ENCODE measurements at places on chromosomes 1 and 21. TPM values are rescaled to one million over a fixed set of nuclear protein-coding genes. Genes with fewer than 3 reads are reported as not detected.

SPRR2B gene
- total RNA-seq: not detected

- no peak overlapping the region for H3K27ac ChIP-seq
- peaks cover 10% of the 10 kb centered on the region for H3K4me1 ChIP-seq
- H3K27me3 ChIP-seq: no peaks in the 10 kb centered on the region
- DNase-seq: no peak
- H3K36me3 ChIP-seq: no peaks in the 10 kb centered on the region
- H3K4me3 ChIP-seq: no peak overlapping the region
Observed at GRCh38 chr1:26376050-26376449, 3.5 kb upstream of the ZNF683 start.

GRCh38 chr1:7380712-7381111 lies 390.4 kb upstream of the VAMP3 start:
- no peaks in the 10 kb centered on the region for H3K27me3 ChIP-seq
- no peak overlapping the region for H3K27ac ChIP-seq
- DNase-seq: no peak

DNA sequence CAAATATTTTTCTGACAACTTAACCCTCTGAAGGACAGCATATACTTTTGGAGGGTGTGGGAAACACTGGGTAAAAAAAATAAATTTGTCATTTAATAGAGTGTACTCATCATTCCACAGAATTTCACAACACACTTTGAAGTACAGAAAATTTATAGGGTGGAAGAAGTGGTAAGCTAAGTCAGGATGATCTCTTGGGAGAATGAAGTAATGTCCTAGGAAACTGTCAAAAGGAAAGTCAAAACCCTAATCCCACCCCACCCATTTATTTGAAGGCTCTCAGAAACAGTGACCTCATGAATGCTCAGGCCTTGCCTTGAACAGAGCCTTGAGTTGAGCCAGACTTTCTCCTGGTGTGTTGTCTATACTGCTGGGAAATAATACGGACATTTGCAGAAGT lies 7.3 kb upstream of the UAP1 start:
- no peaks in the 10 kb centered on the region for H3K4me1 ChIP-seq
- DNase-seq: no peak
- H3K4me3 ChIP-seq: no peak overlapping the region

ATP6V1G3 gene
- not detected for total RNA-seq

GRCh38 chr21:31905503-31906451 lies 33.0 kb downstream of the HUNK start:
- H3K27me3 ChIP-seq: no peaks in the 10 kb centered on the region
- peaks cover 32% of the 10 kb centered on the region for H3K4me1 ChIP-seq
- H3K4me3 ChIP-seq: no peak overlapping the region
- H3K27ac ChIP-seq: no peak overlapping the region
- no peak for DNase-seq
- no peaks in the 10 kb centered on the region for H3K36me3 ChIP-seq

MX2 gene
- total RNA-seq: 9.2 TPM

DNA sequence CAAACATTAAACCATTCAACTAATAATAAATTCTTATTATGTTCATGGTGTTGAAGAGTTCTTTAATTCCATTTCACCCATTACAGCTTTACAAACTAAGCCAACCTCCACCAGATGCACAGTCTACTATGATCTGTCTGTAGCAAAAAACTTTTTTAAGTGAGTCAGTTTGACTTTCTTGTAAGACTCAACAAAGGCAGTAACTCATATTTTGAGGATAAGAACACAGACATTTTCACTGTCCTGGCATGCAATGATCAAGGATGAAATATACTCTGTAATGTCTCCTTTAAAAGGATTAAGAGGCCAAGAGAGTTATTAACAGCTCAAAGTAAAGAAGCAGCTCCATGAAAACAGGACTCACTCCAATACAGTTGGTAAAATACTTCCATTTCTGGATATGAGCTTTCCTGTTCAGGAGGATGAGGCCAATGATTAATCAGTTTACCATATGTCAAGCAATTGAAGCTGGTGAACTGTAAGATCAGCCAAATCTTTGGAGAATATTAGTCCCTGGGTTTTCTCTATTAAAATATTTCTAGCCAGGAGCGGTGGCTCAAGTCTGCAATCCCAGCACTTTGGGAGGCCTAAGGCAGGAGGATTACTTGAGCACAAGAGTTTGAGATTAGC lies 20.6 kb downstream of the XKR8 start:
- H3K4me1 ChIP-seq: no peaks in the 10 kb centered on the region
- DNase-seq: no peak
- H3K4me3 ChIP-seq: no peak overlapping the region
- no peak overlapping the region for H3K27ac ChIP-seq
- H3K36me3 ChIP-seq: no peaks in the 10 kb centered on the region
- no peaks in the 10 kb centered on the region for H3K27me3 ChIP-seq

- H3K27me3 ChIP-seq: no peaks in the 10 kb centered on the region
- 0 out of 2 replicates have a peak, but pooled peaks cover under 1% of the 10 kb centered on the region for H3K36me3 ChIP-seq
- H3K4me3 ChIP-seq: no peak overlapping the region
- DNase-seq: no peak
- no peak overlapping the region for H3K27ac ChIP-seq
Observed at GRCh38 chr1:168081373-168082007, 55.2 kb downstream of the GPR161 start.

EYA3 gene
- total RNA-seq: 25.5 TPM

- no peaks in the 10 kb centered on the region for H3K4me1 ChIP-seq
- H3K27ac ChIP-seq: no peak overlapping the region
- H3K36me3 ChIP-seq: no peaks in the 10 kb centered on the region
- DNase-seq: no peak
- no peaks in the 10 kb centered on the region for H3K27me3 ChIP-seq
Observed at GRCh38 chr1:212013672-212014071, 21.7 kb downstream of the INTS7 start.

DNA sequence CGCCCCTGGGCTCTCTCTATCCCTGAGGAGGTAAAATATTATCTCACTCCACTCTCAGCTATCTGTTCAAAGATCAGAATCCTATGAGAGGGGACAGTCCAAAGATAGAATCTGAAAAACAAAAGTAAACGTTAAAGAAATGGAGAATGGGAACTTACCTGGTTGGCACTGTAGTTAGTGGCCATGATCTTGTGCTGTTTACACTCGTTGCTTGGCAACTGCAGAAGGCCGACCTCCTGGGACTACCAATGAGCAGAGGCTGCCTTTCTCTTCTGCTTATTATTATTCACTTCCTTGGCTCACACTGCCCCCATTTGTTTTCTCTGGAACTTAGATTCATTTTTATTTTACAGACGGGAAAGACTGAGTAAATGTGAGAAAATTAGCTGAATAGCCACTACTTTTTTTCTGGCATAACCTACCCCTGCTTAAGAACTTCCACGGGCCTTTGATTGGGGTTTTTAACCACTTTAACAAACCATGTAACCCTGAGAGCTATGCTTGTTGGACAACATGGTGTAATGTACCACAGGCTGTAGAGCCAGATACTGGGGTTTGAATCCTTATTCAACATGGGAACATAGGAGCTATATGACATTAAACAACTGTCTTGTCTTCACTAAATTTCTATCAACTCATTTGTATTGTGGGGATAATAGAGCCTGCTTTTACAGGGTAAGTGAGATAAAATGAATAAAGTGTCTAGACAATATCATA lies at the start of gene CFAP126:
Gene CFAP126, minus strand, starts transcription at position 193 of the 717 bp plus-strand sequence. Its CDS starts 8 bp downstream, at position 185.
- H3K36me3 ChIP-seq: no peaks in the 10 kb centered on the region
- H3K27me3 ChIP-seq: no peaks in the 10 kb centered on the region
- H3K4me1 ChIP-seq: no peaks in the 10 kb centered on the region
- no peak within 1 kb of the TSS for H3K4me3 ChIP-seq
- peak within 1 kb of the TSS; percentile 11 for H3K27ac ChIP-seq
- peak; percentile 91 for DNase-seq

GRCh38 chr21:42474043-42474831 lies 21.8 kb downstream of the RSPH1 start:
- H3K27me3 ChIP-seq: no peaks in the 10 kb centered on the region
- H3K36me3 ChIP-seq: no peaks in the 10 kb centered on the region

DNA sequence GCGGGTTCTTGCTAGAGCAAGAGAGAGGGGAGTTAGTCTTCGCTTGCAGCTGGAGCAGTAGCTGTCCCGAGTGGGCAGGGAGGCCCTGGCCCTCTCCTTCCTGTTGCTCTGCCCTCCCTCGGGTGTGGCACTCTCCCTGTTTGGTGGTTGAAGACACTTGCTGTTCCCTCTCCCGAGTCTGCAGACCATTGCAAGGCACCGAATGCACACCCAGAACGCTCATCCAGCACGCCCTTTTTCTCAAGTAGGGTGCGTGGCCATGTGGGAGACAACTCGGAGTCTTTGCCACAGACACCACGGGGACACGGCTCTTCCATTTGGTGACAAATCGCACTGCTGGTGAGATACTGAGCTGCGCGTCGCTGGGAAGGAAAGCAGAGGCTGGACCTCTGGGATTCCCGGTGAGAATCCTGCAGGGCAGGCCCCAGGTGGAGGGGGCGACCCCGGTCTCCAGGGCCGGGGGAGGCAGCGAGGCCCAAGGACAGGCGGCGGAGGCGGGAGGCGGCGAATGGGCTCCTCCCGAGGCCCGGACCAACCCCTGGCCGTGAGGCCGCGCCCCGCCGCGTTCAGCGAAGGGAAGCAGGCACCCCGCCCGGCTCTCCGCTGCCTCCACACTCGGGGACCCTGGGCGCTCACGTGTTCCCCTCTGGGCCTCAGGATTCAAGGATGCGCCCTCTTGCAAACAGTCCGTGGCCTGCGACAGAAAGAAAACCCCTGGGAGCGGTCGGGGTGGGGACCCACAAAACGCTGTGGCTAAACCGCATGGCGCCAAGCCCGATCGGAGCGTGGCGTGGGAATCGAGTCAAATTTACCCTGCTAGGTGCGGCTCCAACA lies 10.4 kb upstream of the TMEM200B start:
- no peak overlapping the region for H3K4me3 ChIP-seq
- peak; percentile 47 for DNase-seq
- no peaks in the 10 kb centered on the region for H3K27me3 ChIP-seq
- no peaks in the 10 kb centered on the region for H3K36me3 ChIP-seq
- H3K27ac ChIP-seq: no peak overlapping the region

- peaks cover 9% of the 10 kb centered on the region for H3K4me1 ChIP-seq
- DNase-seq: no peak
- H3K4me3 ChIP-seq: no peak overlapping the region
Observed at GRCh38 chr1:63359561-63359960, 7.9 kb upstream of the ALG6 start.

- no peak overlapping the region for H3K27ac ChIP-seq
- H3K27me3 ChIP-seq: no peaks in the 10 kb centered on the region
- no peak for DNase-seq
- no peaks in the 10 kb centered on the region for H3K4me1 ChIP-seq
- H3K4me3 ChIP-seq: no peak overlapping the region
Observed at GRCh38 chr1:94648225-94649007, 106.9 kb upstream of the F3 start.

- no peaks in the 10 kb centered on the region for H3K36me3 ChIP-seq
- no peak overlapping the region for H3K4me3 ChIP-seq
- DNase-seq: no peak
- no peaks in the 10 kb centered on the region for H3K4me1 ChIP-seq
- H3K27ac ChIP-seq: no peak overlapping the region
- H3K27me3 ChIP-seq: no peaks in the 10 kb centered on the region
Observed at GRCh38 chr1:234199476-234200127, 173.7 kb upstream of the COA6 start.

- DNase-seq: no peak
- H3K4me3 ChIP-seq: no peak overlapping the region
- no peak overlapping the region for H3K27ac ChIP-seq
- H3K27me3 ChIP-seq: no peaks in the 10 kb centered on the region
Observed at GRCh38 chr1:200346700-200347099, 63.1 kb downstream of the ZNF281 start.

LRRC7 gene
- total RNA-seq: not detected

GRCh38 chr1:228148196-228148861 lies 1.4 kb upstream of the GJC2 start:
- H3K36me3 ChIP-seq: no peaks in the 10 kb centered on the region
- no peaks in the 10 kb centered on the region for H3K4me1 ChIP-seq

DNA sequence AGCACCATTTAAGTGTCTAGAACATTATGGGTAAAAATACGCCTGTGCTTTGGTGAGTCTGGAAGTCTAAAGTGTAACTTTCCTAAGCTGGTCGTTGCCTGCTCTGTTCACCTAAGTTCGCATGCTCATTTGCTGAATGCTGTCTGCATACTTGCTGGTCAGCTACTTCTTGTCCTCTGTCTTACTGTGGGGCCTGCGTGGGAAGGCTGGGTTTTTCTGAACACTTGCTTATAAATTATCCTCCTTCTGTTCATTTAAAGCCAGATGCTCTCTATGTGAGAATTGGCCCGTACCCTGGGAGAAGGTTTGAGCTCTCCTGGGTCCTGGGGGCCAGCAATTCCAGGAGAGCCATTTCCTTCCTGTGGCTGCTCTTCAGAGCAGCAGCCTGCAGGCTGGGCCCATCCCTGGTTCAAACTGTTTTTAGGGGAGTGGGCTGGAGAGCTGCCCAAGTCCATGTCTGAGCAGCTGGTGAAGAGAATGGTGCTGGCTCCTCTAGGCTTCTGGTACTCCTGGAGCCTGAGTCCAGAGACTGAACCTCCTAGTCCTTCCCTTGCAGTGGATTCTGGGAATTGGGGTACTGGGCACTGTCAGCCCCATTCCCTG lies 75.7 kb downstream of the GALNT2 start:
- H3K4me3 ChIP-seq: no peak overlapping the region
- H3K27me3 ChIP-seq: no peaks in the 10 kb centered on the region
- H3K36me3 ChIP-seq: no peaks in the 10 kb centered on the region
- no peak overlapping the region for H3K27ac ChIP-seq

EXO5 gene
- 5.9 TPM for total RNA-seq

GRCh38 chr1:17561247-17561548 lies 21.7 kb downstream of the ARHGEF10L start:
- no peak overlapping the region for H3K4me3 ChIP-seq
- no peak for DNase-seq
- H3K27me3 ChIP-seq: no peaks in the 10 kb centered on the region
- H3K36me3 ChIP-seq: no peaks in the 10 kb centered on the region
- H3K27ac ChIP-seq: peak overlapping the region; percentile 63
- peaks cover 72% of the 10 kb centered on the region for H3K4me1 ChIP-seq

DNA sequence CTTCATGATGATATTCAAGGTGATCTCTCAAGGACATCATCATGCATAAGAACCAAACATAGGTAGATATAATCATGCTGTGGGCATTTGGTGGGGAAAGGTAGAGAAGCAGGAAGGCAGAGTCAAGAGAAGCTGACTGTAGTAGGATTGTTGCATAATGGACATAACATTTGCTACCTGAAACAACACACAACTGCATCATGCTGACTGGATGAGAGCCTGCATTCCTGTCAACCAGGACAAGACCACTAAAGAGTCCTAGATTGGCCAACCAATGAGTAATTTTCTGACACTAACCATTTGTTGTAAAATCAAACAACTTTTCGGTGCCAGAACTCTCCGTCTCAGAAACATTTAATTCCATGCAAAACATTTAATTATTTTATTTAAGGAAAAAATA lies 377.2 kb downstream of the PLPP3 start:
- H3K4me3 ChIP-seq: no peak overlapping the region
- no peaks in the 10 kb centered on the region for H3K36me3 ChIP-seq
- no peaks in the 10 kb centered on the region for H3K27me3 ChIP-seq

DNA sequence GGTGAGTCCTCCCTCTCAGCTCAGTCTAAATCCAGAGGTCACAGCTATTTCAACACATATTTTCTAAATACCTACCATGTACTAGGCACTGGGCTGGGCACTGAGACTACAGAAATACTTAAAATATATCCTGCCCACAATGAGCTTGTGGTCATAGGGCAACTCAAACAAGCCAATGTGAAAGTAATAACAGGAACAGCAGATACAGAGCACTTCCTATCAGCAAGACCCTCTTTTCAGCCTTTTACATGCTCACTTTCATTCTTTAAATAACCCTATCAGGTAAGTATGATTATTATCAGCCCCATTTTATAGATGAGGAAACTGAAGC lies 71.9 kb downstream of the CD34 start:
- H3K4me3 ChIP-seq: no peak overlapping the region
- no peaks in the 10 kb centered on the region for H3K36me3 ChIP-seq
- no peak overlapping the region for H3K27ac ChIP-seq
- no peaks in the 10 kb centered on the region for H3K4me1 ChIP-seq

UBE2U gene
- total RNA-seq: not detected
